ENCODE measurements at places on chromosomes 2 and 18. TPM values are rescaled to one million over a fixed set of nuclear protein-coding genes. Genes with fewer than 3 reads are reported as not detected.

GRCh38 chr2:32485399-32485798, 128.6 kb downstream of the BIRC6 start:
- DNase-seq, result no peak

DNA sequence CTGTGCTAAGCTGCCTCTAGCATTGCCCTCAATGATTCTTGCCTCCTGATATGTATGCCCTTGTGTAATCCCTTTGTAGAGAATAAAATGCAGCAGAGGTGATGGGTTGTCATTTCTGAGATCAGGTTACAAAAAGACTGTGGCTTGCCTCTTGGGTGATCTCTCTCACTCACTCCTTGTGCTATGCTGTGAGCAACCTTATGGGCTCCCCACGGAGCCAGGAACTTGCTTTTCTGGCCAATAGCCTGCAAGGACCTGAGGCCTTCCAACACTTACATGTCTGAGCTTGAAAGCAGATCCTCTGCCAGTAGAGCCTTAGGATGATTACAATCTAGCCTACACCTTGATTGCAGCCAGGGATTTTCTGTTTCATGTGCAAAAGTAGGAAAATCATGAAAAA, 123.1 kb upstream of the XIRP2 start:
- no peak for DNase-seq

DNA sequence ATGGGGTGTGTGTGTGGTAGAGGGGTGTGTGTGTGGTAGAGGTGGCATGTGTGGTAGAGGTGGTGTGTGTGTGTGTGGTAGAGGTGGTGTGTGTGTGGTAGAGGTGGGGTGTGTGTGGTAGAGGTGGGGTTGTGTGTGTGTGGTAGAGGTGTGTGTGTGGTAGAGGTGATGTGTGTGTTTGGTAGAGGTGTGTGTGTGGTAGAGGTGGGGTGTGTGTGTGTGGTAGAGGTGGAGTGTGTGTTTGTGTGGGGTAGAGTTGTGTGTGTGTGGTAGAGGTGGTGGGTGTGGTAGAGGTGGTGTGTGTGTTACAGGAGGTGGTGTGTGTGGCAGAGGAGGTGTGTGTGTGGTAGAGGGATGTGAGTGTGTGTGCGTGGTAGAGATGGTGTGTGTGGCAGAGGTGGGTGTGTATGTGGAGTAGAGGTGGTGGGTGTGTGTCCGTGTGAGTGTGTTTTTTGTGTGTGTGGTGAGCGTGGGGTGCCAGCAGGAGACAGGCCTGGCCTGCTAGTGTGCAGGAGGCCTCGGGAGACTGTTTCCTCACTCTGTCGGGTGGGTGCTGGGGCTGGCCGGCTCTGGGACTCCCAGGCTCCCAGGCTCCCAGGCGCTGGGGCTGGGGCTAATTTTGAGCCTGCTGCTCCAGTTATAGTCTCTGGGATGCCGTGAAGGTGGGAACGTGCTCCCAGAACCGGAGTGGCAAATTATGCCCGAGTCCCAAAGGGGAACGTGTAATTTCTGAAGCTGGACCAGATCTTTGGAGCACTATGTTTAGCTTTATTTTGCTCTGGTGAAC, 165.2 kb downstream of the DYSF start:
- no peak for DNase-seq

GALNT14 gene
- 47.3 TPM for total RNA-seq

- no peak for DNase-seq
Measured at GRCh38 chr2:126312579-126312978, 343.4 kb upstream of the GYPC start.

- no peak for DNase-seq
Measured at GRCh38 chr2:85588645-85589044, 4.4 kb downstream of the VAMP5 start.

ABCA12 gene
- total RNA-seq, result 9.3 TPM

DNA sequence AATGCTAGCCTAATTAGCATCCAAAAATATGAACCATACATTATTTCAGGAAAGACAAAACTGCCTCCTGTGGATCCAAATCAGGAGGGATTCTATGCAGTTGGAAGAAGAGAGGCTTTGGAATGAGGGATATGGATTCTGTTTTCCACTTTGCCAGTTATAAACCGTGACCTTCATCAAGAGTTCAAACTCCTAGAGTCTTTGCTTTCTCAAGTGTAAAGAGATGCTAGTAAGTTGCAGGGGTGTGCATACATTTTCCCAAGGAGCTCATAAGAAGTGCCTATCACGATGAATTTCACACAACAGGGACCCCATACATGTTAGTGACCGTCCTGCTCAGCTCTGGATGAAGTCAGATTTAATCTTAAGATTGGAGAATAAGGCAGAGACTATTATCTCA, 542.5 kb downstream of the SOX11 start:
- no peak for DNase-seq

- no peak for DNase-seq
Measured at GRCh38 chr2:38470115-38470514, 93.0 kb upstream of the ATL2 start.

DNA sequence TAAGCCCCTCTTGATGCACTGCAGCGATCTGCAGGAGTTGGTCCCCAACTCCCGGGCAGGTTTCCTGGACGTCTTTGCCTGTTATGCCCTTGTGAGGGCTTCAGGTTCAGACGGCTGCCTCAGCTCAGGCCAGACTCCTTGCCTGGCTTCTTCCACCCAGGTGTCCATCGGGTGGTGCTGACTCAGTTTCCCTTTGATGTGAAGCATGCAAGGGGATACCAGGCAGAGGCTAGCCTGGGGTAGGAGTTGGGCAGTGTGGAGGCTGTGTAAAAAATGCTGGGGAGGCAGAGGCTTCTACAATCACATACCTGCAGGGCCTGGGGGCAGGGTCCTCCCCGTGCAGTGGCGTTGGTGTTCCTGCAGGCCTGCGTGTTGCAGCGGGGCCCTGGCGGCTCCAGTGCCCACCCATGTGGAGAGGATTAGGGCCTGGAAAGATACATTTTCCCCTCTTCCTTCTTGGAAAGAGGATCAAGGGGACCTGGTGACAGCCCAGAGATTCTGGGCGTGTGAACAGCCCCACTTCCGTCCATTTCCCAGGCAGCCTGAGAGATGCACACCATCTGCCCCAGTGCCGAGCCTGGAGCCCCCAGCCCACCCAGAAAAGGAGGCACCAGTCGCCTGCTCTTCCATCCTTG, 338.3 kb downstream of the DYSF start:
- no peak for DNase-seq

DNA sequence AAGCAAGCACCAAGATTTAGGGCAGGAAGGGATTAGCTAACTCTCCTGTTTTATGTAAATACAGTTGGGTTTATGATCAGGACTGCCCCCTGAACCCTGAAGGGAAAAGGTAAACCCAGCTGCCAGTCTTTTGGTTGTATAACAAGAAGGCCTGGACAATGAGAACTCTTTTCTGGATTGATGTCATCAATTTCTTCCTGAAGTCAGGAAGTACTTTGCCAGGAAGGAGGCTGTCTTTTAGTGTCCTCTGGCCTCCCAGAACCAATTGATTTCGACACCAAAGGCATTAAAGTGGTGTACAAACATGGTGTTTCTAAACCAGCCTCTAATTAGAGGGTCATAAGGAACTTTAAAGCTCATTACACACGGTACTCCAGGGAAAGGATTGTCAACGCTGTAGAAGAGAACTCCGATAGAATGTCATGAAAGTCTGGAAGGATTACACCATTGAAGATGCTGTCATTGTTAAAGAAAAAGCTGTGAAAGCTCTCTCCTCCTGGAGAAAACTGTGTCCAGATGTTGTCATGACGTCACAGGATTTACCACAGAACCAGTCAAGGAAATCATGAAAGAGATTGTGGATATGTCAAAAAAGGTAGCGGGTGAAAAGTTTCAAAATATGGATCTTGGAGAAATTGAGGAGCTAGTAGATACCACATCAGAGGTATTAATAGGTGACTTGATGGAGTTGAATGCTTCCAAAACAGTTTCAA, 78.8 kb downstream of the ANKRD12 start:
- DNase-seq, result no peak

DNA sequence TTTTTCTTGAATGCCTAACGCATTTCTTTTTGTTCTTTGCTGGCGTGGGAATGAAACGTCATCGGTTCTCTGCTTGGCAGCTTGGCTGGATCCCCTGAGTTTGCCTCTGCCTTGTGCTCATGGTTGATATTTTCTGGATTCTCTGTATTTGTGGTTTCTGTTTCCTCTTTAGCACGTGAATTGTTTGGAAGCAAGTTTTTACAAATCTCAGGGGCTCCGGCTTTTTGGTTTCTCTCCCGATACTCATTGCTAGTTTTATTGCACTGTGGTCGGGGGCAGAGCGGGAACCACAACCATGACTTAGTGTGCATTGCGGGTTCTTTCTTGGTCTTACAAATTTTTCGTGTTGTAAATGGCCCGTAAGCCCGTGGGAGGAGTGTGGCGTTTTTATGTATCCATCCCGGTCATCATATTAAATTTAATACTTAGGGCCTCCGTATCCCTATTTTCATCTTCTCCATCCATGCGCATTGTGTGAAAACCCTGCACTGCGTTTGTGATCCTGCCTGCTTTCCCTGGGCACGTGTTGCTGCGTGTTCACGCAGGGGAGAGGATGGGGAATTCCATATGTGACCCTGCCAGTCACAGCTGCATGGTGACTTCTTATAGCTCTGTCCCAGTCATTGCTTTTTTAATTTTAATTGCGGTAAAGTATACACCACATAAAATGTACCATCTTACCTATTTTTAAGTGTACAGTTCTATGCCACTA, 9.4 kb downstream of the RAMP1 start:
- DNase-seq, result no peak

DNA sequence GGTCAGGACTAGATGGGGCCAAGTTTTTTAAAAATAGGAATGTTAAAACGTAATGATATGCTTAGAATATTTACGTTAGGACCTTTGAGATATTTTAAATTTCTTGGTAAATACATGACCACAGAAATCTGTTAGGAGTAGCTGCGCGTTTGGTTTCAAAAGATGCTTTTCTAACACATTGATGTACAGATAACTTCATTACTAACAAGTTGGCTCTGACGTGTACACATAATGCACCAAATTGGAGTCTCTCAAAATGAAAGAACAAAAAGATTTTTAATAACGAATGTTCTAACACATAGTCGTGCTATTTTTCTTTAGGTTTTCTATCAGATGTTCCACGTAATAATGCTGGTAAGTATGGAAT, 608 bp downstream of the PHOSPHO2 start:
- DNase-seq, result no peak

DNA sequence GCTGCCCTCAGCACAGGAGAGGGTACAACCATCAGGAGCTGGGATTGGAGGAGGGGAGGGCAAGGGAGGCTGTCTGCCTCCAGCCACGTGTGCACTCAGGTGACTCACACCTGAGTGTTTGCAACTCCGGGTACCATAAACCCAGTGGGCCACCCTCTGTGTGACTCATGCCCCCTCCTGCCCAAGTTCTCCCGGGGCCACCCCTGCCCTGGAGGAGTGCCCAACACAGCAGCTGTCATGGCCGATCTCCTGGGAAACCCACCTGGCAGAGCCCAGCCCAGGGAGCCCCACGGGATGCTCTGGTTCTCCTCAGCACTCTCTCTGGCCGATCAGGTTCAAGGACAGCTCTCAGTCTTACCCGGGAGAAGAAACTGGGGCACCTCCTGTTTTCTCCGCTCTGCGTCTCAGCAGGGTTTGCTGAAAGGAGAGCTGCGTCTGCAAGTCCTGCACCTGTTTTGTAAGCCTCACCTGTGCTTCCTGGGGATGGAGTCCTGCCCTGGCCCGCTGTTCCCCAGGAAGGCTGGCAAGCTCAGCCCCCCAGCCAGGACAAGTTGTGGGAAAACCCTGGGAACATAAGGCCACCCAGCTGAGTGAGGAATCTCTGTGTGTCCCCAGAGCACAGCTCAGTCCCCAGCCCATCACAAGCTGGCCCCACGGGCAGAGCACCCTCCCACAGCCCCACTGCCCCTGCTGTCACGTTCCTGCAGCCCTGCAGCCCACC, 44.0 kb upstream of the UBE2F start:
- no peak for DNase-seq

DNA sequence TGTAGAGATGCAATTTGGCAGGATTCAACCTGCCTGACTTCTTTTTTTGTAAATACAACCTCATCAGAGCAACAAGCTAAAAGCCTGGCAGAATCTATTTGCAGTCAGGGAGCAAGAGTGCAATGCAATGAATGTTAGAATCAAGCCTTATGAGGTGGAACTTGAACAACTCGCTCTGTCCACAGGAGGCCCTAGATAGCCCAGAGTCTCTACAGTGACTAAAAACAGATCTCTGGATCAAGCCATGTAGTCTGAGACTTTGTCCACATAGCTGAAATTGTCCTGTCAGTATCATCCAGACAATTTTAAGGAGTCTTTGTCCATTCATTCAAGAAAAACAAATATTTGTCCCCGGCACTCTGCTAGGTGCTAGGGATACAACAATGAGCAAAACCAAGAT, 32.0 kb upstream of the CDK5R2 start:
- no peak for DNase-seq

All from kidney epithelial cell (primary cell).